ENCODE measurements at places on chromosomes 6 and 20. TPM values are rescaled to one million over a fixed set of nuclear protein-coding genes. Genes with fewer than 3 reads are reported as not detected.
A peak's percentile ranks its signal among the peaks of the same experiment; 100 is the strongest.

The C6orf132 gene
- 0.72 TPM for total RNA-seq

The BPIFA1 gene
- total RNA-seq: not detected

DNA sequence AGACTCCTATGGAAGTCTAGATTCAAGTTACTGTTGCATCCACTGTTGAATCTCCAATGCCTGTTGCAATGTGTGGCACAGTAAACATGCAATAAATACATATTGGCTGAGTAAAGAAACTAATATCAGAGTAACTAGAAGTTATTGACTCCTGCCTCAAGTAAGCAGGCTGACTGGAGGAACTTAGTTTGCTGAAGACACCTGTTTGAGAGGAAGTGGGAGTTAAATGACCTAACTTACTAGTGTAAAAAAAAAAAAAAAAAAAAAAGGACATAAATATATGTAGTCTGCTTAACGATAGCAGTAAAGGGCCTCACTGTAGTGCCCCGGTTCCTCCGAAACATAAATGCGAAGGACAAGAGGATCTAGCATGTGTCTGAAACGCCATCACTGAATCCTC lies 249.8 kb upstream of the PRDM1 start:
- DNase-seq: no peak

GRCh38 chr6:22457996-22458395 lies 111.4 kb upstream of the HDGFL1 start:
- DNase-seq: peak; percentile 69

The BMP5 gene
- total RNA-seq: under 0.01 TPM

The PRL gene
- total RNA-seq: not detected

- no peak for DNase-seq
Observed at GRCh38 chr6:56550301-56550700, 92.4 kb downstream of the DST start.

The TFAP2A gene
- 0.72 TPM for total RNA-seq

- DNase-seq: peak; percentile 81
Observed at GRCh38 chr6:159758031-159759001, 3.5 kb upstream of the ACAT2 start.

The RPRD1B gene
- total RNA-seq: 8.4 TPM

- peak; percentile 29 for DNase-seq
Observed at GRCh38 chr6:136410201-136411024, 120.8 kb upstream of the BCLAF1 start.

The PDE10A gene
- total RNA-seq: 12.4 TPM

DNA sequence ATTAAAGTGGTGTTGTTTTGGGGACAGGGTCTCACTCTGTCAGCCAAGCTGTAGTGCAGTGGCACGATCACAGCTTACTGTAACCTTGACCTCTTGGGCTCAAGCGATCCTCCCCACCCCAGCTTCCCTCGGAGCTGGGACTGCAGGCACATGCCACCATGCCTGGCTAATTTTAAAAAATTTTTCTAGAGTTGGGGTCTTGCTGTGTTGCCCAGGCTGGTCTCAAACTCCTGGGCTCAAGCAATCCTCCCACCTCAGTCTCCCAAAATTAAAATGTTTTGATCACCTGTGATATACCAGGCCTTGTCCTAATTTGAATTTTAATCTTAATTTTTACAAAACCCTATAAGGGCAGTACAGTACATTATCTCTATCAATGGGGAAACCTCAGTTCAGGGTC lies 25.5 kb downstream of the ACOT13 start:
- DNase-seq: no peak

DNA sequence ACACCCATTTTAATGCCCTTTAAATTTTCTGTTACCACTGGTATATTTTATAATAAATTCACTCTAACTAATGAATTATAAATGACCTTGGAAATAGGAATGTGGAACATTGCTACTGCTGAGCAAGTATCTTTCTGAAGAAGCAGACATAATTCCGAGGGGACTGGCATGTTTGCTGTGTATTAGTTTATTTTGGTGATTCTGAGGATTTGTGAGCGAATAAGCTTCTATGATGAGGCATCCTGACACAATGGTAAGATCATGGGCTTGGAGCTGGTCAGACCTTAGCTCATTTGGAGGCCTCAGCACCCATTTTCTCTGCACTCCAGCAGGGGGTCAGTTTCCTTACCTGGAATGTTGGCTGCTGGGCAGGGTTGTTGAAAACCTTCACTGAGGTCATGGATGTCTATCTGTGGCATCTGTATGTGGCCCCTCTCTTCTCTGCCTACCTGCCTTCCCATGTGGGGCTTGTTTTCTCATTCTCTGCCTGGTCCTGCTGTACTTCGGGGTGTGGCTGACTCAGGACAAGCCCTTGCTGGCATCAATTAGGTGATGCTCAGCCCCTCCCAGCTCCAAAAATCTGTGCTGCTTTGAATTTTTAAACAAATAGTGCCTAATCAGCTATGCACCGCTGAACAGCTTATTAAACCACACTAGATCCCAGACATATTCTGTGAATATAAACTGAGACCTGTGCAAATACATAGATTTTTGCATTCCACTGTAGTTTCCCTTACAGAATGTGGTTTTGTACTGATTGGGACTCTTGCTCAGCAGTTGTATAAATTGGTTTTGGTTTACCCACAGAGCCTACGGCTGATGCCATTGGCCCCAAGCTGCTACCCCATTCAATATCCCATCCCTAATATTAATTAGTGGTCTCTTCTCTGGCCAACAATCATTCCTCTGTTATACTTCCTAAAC lies 10.7 kb downstream of the ARID1B start:
- DNase-seq: no peak

- DNase-seq: no peak
Observed at GRCh38 chr6:144119376-144119775, 24.0 kb upstream of the SF3B5 start.

DNA sequence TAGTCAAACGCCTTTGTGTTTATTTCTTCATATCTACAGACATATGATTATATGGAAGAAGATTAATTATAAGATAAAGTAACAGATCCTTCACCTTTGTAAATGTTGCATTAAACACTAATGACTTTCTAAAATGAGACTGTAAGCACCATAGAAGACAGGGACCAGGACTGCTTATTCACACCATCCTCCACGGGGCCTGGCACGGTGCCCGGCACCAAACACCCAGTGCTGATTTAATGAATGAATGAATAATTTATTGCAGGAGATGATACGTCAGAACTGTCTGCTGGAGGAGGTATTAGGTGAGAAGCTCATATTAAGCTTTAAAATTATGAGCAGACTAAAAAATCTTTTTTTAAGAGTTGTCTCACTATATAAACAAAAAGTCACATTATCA lies 88.3 kb downstream of the SLX4IP start:
- DNase-seq: no peak

The GNAS-AS1 gene
- 0.83 TPM for total RNA-seq

GRCh38 chr20:37899105-37900045 lies 3.6 kb upstream of the VSTM2L start:
- DNase-seq: no peak

The SRPK1 gene
- total RNA-seq: 92.8 TPM
